ENCODE measurements at places on chromosomes 5 and 9.
A peak's percentile ranks its signal among the peaks of the same experiment; 100 is the strongest.

- no peak for DNase-seq
These were observed 18.7 kb downstream of the PRUNE2 start for GRCh38 chr9:76887003-76887821.

DNA sequence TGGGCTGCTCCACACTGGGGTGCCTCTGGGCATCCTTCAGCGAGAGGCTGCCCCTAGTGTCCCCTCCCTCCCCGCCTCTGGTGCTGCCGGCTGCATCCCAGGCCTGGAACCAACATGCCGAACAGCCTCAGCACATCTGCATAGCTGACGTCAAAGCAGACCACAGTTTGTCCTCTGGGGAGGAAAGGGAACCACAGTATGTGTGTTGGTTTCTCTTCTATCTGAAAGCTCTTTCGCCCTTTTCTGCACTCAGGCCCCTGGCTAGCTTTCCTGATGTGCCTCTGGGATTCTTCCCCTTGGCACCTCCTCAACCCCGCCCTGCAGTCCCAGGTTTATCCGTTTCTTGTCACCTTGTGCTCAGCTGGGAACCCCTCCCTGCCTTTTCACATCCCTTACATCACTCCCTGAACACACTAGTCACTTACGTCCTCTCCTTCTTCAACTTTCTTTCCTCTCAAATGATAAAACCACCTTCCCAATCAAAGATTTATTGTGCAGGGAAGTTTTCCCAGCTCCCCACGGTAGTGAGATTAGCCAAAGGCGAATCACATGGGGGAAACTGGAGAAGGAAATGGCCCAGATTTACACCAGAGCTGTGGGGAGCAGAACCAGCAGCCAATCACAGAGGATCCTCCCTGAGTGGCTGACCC, 35.5 kb upstream of the B4GALT1 start:
- peak; percentile 32 for DNase-seq

DNA sequence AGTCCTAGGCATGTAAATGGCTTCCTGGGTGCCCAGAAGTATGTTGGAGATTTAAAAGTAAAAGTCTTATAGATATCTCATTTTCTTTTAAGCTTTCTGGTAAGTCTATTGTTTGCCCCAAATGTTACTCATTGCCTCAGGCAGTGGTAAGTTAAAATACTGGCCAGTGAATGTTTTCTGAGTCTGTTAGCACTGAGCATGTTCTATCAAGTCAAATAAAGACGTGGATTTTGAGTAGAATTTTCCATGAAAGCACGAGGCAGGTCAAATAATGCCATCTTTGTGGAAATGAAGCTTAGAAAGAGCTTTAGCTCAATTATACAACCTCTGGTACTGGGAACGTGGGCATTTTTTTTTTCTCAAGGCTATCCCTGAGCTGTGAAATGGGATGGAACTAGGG, 651.3 kb upstream of the ACO1 start:
- no peak for DNase-seq

- no peak for DNase-seq
These were observed 730.0 kb downstream of the MAT2B start for GRCh38 chr5:164235300-164235891.

DNA sequence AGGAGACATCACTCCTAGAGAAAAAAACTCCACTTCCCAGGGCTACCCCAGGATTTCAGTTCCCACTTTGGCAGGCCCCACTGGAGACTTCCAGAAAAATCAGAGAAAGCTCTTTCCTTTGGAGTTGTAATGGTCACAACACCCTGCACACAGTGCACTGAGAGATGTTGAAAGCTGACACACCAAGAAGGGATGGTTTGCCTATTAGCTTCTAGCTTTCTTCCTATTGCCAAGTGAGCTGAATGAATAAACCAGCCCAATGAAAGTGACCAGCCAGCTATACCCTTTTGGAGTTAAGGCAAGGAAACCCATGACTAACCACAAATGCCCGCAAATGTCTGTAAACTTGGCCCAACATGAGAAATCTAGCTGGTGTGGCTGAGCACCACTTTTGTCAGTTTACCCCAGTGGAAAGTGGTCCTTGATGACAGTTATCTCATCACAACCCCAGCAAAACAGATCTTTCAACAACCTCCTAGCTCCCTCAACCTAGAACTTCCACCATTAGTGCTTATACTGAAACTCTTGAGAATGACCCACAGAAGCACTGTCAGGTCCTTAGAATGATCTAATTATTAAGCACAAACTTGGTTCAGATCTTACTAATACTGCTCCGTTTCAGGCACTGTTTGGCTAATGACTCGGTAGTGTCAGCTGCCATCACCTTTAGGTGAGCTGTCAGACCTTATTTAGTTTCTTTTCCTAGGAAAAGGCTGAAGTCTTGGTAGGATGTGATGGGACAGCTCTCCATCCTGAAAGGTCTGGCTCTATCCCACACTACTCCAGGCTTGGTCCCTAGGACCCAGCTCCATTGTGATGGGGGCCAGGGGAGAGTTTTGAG, 11.2 kb downstream of the IRF1 start:
- peak; percentile 48 for DNase-seq
